ENCODE measurements at places on chromosomes 5 and 9. TPM values are rescaled to one million over a fixed set of nuclear protein-coding genes. Genes with fewer than 3 reads are reported as not detected.

- no peak for DNase-seq
Observed at GRCh38 chr5:149322518-149322917, 22.8 kb upstream of the GRPEL2 start.

- DNase-seq: no peak
Observed at GRCh38 chr5:129073111-129073510, 21.4 kb upstream of the ISOC1 start.

DNA sequence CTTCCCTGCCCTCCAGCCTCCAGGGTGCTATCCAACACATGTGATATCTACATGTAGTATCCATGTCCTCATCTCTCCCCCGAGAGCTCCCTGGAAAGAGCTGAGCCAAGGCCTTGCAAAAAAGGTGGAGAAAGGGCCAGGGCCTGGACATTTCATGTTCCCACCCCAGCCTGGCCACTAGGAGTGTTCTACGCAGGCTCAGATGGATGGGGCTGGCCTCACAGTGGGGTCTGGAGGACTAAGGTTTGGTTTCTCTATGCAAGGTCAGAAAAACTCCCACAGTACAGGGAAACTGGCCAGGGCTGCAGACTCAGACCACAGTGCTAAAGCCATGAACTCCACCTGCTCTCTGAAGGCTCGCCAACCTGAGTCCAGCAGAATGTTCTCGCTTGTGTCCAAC lies 1.5 kb upstream of the CSF2 start:
- DNase-seq: no peak

The FAM153A gene
- 38.8 TPM for total RNA-seq

DNA sequence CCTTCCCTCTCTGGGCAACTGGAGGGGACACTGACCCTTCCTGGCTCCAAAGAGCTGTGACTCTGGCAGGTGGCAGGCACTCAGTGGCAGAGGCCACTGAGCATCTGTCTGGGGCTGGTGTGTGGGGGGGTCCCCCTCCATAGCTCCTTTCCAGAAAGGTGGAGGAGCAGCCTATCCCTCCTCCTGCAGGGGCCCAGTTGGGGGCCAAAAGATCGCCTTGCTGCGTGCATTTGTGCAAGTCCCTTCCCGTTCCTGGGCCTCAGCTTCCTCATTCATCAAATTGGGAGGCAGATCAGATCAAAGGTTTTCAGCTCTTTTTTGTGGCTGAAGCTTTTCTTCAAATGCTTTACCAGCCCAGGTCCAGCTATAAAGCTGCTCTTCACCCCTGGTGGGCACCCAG lies 77.7 kb downstream of the NTNG2 start:
- DNase-seq: no peak

The SLC6A19 gene
- not detected for total RNA-seq

- no peak for DNase-seq
Observed at GRCh38 chr9:134652291-134653225, 11.0 kb downstream of the COL5A1 start.
